ENCODE measurements at places on chromosomes 3 and 15.

DNA sequence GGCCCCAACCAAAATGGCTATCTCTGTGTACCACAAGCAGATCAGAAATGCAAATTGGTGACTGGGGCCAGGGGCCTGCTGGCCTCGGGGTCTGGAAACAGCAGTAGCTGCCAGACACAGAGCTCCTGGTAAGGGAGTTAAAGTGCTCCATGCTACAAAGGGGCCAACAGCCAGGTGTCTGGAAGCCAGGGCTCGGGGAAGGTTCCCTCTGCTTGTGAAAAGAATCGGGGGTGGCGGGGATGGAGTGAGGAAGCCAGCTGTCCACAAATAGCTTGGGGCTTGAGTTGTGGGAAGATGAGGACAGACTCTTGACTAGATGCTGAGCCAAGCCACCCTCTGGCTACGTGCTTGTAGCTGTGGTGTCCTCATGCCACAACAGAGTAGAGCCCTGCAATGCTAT lies 39.3 kb downstream of the CHRD start:
- no peak for DNase-seq

DNA sequence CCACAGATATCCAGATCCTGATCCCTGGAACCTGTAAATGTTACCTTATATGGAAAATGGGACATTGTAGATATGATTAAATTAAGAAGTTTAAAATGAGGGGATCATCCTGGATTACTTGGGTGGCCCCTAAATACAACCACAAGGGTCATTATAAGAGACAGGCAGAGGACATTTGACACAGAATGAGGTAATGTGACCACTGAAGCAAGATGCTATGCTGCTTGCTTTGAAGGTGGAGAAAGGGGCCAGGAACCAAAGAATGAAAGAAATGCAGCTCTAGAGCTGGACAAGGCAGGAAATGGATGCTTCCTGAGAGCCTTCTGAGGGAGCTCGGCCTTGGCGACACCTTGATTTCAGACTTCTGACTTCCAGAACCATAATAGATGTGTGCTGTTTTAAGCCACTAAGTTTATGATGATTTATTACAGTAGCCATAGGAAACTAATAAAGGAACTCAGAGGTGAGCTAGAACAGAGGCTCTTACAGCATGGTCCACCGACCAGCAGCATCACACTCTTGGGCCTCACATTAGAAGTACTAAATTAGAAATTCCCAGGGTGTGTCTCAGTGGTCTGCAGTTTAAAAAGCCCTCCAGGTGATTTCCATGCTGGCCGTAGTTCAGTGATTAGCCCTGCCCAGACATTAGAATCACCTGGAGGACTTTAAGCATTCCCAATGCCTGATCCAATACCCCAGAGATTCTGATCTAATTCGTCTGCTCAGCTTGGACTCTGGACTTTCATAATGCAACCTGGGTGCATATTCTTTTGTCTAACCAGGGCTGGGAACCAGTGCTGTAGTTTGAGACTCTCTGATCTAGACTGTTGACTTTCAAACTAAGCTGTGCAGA lies 7.5 kb downstream of the COLQ start:
- DNase-seq: no peak

DNA sequence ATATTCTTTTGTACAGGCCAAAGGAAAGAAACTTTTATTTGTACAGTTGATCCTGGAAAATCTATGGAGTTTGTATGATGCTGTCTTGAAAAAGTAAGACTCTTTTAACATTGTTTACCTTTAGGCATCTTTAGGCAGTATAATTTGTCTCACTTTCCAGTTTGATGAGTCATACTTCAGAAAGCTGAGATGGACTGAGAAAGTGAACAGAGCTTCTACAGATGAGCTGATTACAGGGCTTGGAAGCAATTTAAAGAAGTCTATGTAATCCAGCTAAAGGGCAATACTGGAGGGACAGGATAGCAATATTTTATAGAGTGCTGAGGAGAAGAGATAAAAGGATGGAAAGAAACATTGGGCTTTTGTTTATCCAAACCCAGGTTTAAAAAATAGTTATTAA lies 123.5 kb upstream of the GOLGA6L4 start:
- DNase-seq: no peak

DNA sequence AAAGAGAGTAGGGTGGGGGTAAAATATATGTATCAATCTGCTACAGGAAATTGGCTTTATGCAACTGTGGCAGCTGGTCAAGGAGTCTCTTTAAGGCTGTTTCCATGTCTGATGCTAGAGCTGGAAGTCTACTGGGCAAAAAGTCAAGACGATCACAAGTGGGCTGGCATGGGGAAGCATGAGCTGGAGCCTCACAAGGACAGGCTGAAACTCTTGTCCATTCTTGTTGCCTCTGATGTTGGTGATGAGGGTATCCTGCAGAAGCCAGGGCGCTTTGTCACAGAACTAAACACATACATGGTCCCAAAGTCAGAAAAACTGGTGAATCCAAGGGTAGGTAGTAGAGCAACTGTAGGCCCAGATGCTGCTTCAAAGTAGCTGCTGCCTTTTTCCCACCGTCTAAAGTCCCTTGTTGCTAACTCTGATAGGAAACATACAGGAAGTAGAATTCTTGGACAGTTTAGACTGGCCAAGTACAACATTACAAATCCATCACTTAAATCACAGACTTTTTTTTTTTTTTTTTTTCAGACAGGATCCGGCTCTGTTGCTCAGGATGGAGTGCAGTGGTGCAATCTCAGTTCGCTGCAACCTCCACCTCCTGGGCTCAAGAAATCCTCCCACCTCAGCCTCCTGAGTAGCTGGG lies 54.2 kb downstream of the RPL39L start:
- DNase-seq: no peak

- no peak for DNase-seq
These were observed 75.1 kb upstream of the GUCA1C start for GRCh38 chr3:109028753-109029152.

Data from HepG2 (cell line).